ENCODE measurements at places on chromosomes 16 and 17. TPM values are rescaled to one million over a fixed set of nuclear protein-coding genes. Genes with fewer than 3 reads are reported as not detected.

ETV4 gene
- 63.9 TPM for total RNA-seq

NATD1 gene
- 2.1 TPM for total RNA-seq

RAB26 gene
- 2.3 TPM for total RNA-seq

TLCD3A gene
- 35.6 TPM for total RNA-seq

CCL17 gene
- total RNA-seq: not detected

GSG1L gene
- total RNA-seq: not detected

SLC6A4 gene
- total RNA-seq: not detected

SCGB1C2 gene
- total RNA-seq: not detected

OR4D1 gene
- not detected for total RNA-seq

CDR2L gene
- 38.9 TPM for total RNA-seq

TBC1D24 gene
- 7.8 TPM for total RNA-seq

ZG16B gene
- 2.1 TPM for total RNA-seq

RPS6KB1 gene
- 26.3 TPM for total RNA-seq

- DNase-seq: no peak
Measured at GRCh38 chr16:64846966-64847365, 274.9 kb downstream of the CDH11 start.

DNA sequence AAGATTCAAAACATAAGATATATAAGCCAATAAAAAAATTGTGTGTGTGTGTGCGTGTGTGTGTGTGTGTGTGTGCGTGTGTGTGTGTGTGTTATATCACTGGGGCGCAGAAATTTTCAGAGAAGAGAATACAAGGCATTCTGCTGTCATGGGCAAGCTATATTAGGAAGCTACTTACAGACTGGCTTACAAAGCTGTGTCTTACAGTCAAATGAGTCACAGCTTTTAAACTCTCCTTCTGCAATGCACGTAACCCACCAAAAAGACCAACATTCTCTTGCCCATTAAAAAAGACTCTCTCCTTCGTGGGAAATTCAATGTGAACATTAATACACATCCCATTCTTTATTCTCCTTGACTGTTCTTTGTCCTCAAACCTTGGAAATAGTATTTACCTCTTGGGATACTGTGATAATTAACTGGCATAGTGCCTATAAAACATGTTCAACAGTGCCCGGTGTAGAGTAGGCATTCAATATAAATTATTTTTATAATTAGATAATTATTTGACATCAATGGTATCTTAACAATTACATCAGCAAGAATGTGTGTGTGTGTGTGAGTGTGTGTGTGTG lies 860.4 kb upstream of the SOX9 start:
- DNase-seq: no peak

DNA sequence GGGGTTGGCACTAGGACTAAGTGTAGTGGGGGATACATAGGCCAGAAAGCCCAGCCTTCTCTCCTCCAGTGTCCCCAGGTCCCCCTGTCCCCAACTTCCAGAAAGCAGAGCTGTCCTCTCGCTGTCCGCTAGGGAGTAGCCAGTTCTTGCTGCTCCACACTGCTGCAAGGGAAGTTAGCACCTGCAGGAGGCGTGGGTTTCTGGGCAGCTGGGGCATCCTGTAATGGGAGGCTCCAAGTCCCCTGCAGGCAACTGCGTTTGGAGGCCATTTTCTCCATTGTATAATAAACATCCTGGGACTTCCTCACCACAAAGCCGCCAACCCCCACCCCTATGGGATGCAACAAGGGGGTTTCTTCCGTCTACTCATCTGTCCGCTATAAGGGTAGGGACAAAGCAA lies 1.7 kb downstream of the RPRML start:
- DNase-seq: no peak

GRCh38 chr16:57480754-57481230 lies 5.5 kb downstream of the DOK4 start:
- no peak for DNase-seq

GRCh38 chr17:37813751-37814150 lies 68.9 kb upstream of the HNF1B start:
- peak; percentile 100 for DNase-seq

DNA sequence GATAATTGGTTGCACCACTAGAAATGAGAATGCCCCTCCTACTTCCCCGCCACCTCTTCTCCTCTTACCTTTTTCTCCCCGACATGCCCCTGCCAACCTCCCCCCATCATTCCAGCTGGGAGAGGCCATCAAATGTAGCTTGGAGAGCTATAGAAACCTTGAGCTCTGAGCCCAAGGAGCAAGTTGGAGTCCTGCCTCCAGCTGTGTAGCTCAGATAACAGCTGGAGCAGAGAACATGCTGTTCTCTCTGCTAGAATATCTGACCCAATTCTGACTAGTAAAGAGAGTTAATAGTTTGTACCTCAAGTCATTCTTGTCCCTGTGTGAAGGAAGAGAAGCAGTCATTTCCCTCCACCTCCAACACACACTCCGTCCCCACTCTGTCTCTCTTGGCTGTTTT lies 490.3 kb downstream of the MAF start:
- DNase-seq: no peak

DNA sequence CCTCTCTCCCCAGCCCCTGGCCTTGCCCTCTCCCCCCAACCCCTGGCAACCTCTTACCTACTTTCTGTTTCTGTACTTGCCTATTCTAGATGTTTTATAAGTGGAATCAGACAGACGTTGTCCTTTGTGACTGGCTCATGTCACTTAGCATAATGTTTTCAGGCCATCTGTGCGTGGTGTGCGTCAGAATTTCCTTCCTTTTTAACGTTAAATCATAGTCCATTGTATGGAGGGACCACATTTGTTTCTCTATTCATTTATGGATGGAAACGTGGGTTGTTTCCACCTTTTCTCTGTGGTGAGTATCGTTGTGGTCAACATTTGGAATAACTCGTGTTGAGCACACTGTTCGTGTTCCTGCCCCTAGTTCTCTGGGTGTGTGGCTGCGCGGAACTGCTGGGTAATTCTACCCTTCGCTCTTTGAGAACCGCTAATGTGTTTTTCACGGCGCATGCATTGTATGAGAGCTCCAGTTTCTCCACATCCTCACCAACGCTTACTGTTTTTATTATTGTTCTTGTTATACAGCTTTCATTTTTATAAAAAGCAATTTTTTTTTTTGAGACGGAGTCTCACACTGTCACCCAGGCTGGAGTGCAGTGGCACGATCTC lies 26.3 kb downstream of the ACTG1 start:
- DNase-seq: no peak

DNA sequence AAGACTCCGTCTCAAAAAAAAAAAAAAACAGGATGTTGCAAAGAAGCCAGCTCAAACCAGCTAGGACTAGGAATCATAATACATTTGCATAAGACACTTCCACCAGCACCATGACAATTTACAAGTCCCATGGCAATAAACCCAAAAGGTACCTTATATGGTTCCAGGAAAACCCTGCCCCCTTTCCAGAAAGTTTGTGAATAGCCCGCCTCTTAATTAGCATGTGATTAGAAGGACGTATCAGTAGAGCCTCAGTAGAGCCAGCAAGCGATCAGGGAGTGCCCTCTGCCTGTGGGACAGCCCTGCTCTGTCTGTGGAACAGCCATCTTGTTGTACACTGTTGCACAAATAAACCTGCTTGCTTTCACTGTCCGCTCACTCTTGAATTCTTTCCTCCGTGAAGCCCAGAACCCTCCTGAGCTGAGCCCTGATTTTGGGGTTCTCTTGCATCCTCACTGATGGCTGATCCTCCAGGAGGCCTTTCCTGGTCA lies 14.0 kb downstream of the NUPR1 start:
- DNase-seq: no peak

DNA sequence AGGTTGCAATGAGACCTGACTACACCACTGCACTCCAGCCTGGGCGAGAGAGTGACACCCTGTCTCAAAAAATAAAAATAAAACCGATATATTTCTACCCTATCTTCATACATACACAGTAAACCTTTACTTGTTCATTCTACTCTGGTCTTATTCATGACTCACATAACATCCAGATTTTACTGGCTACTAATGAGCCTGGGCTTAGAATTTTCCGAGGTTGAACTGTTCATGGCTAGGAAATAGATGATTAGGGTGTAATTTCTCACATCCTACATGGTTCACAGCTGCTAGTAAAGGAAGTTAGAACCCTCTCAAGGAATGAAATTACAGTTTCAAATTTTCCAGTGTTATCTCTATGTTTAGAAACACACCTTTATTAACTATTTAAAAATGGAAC lies 14.7 kb downstream of the GSPT1 start:
- DNase-seq: no peak

DNA sequence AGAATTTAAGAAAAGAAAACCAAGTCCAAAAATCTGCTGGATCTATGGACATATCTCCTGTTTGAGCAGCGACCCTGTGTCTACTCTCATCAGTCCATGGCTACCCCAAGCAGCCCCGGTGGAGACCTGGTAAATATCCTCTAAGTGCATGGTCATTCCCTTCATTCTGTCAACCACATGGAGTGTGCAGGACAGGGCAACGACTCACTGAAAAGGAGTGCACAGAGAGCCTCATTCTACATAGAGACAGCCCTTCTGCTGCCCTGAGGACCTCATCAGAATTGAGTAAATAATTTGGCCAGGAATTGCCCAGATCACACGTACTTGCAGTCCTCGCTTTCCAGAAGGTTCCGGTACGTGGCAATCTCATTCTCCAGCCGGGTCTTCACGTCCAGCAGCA lies 3.0 kb downstream of the KRT38 start:
- DNase-seq: no peak

- DNase-seq: peak; percentile 33
Measured at GRCh38 chr16:27374804-27375425, 27.1 kb upstream of the IL21R start.

DNA sequence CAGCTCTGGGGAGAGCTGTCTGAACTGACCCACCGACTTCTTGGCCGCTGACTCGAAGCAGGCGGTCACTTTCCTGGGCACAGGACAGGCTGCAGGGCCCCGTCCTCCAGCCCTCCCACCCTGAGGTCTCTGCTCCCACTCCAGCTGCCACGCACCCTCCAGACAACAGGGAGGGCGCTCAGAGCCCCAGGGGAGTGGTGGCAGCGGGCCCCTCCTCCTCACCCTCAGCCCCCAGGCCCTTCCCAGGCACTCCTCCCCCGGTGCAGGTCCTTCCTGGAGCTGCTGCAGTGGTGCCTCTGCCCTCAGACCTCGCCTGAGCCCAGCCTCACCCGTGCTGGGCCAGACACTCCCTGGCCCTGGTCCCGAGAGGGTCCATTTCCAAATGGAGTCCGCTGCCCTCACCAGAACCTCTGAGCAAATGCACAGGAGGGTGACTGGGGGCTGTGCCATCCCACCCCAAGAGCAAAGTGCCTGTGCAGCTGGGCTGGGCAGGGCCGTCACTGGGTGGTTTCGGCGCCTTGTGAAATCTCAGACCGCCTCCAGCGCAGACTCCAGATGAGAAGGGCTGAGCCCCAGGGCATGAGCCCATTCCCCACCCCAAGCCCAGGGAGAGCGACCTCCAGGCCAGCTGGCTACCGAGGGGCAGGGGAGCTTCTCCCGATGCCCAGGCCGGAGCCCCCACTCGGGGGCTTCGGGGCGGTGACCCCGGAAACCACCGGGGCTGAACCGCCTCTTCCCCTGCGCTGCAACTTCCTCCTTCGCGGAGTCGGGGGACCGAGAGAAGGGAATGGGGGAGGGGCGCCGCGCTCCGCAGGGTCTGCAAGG lies 717 bp downstream of the CYBA start:
- DNase-seq: no peak

DNA sequence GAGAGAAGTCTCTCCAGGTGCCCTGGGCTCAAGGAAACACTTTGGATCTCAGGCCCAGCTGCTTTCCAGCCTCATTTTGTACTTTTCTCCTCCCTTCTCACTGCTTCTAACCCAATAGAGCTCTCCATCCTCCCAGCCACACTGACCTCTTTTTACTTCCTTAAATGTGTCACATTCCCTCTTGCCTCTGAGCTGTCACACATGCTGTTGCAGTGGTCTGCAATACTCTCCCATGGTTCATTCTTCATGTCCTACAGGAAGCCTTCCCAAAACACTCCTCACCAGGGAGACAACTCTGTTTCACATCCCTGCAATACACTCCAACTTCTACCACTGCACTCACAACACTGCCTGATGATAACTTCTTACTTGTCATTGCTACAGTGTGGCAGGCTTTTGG lies 242.1 kb upstream of the DYNLRB2 start:
- no peak for DNase-seq

- DNase-seq: no peak
Measured at GRCh38 chr17:44606658-44607057, 49.4 kb downstream of the FZD2 start.

- no peak for DNase-seq
Measured at GRCh38 chr17:78605429-78605828, 28.2 kb upstream of the DNAH17 start.

GRCh38 chr17:41395611-41396010 lies 1.8 kb downstream of the KRT31 start:
- DNase-seq: no peak

DNA sequence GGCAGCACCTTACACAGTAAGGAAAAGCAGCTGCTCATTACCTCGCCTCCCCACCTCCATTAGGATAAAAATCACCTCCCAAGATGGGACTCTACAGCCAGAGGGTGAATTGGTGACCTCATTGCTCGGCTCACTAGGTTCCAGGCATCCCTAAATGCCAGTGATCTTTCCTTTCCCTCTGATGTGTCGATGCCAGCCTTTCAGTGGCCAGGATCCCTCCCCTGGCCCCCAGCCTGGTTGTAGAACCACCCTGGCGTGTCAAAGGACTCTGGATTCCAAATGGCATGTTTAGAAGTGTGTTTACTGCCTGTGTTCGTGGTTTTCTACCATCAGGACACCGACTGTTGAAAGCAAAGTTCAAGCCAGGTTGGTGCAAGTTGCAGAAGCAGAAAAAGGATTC lies 72.1 kb upstream of the LYRM9 start:
- DNase-seq: peak; percentile 97

GRCh38 chr17:64506576-64507412 lies at the start of gene CEP95:
Gene CEP95 (plus strand): TSS chr17:64506977. CDS start chr17:64507098, 121 bp downstream.
- DNase-seq: no peak

DNA sequence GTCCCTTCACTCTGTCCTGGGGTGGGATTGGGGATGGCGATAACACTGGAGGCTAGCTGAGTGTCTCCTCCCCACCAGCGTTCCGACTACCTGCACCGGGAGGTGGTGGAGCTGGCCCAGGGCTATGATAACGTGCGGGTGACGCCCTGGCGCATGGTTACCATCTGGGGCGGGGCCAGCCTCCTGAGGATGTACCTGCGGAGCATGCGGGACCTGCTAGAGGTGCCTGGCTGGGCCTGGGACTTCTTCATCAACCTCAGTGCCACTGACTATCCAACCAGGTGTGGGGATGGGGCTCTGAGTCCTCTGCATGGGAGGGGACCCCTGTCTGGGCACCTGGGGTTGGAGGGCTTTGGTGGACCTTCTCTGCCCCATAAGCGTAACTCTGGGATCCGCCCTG lies 8.8 kb downstream of the XYLT2 start:
- no peak for DNase-seq

DNA sequence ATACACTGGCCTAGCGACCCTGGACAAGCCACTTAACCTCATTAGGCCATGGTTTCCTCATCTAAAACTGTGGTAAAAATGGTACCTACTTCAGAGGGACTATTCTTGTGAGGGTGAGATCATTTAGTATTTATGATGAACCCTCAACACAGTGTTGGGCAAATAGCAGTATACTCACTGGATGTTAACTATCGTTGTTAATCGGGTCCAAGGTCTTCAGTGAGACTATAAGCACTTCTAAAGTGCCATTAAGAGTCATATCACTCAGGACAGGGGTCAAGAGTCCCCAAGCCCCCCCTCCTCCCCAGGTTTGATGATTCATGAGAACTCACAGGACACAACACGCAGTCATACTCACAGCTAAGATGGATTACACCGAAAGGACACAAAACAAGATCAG lies 11.0 kb downstream of the TK2 start:
- DNase-seq: no peak

GRCh38 chr16:83356266-83356665 lies 451.5 kb upstream of the HSBP1 start:
- DNase-seq: no peak

- DNase-seq: no peak
Measured at GRCh38 chr17:50966163-50966666, 100.1 kb upstream of the TOB1 start.

GRCh38 chr16:57000271-57001025 lies 11.1 kb downstream of the NLRC5 start:
- no peak for DNase-seq
